ENCODE measurements at places on chromosomes 11 and 22.

DNA sequence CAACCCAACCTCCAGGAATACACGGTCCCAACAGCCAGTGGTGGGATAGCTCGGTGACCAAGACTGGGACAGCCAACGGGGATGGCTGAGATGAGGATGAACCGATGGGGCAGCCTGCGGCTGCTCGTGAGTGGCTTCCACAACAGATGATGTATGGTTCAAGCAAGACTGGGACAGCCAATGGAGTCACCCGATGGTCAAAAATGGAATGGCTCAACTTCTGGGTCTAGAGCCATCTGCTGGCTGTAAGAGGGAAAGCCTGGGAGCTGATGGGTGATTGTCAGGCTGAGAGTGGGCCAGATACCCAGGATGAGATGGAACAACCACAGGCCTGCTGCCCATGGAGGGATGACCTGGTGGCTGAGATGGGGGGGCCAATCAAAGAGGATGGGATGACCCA, 35.5 kb downstream of the SYT7 start:
- no peak for DNase-seq

GRCh38 chr22:27107824-27108223, 450.4 kb downstream of the MIAT start:
- peak; percentile 82 for DNase-seq

DNA sequence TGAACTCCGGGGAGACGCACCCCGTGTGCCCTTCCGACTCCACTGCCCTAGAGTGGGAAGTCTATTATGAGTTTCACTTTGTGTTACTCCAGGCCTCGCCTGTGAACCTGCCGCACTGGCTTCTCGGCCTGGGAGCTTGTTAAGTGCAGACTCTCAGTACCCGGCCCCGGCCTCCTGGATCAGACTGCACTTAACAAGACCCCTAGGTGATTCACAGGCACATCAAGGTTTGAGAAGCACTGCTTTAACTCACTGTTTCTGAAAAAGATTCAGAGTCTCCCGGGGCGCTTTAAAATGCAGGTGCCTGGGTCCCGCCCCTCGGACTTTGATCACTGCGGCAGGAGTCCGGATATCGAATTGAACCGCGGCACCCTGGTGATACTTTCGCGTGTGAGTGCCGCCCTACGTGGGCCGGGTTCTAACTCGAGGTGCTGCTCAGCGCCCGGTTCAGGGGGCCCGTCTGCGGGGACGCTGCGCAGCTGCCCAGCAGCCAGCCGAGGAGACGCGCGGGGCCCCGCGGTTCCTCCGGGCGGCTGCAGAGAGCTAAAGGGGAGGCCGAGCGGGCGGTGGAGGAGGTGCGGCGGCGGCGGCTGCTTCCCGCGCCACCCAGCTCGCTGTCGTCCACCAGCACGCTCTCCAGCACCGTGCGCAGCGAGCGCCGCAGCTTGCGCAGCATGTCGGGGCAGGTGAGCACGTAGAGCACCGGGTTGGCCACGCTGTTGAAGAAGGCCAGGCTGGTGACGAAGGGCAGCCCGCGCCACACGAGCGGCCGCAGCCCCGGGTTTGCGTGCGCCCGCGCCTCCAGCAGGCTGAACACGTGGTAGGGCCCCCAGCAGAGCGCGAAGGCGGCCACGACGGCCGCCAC, 3.4 kb downstream of the PTGDR2 start:
- no peak for DNase-seq

GRCh38 chr11:84804041-84804440, 823.1 kb downstream of the DLG2 start:
- DNase-seq = no peak

DNA sequence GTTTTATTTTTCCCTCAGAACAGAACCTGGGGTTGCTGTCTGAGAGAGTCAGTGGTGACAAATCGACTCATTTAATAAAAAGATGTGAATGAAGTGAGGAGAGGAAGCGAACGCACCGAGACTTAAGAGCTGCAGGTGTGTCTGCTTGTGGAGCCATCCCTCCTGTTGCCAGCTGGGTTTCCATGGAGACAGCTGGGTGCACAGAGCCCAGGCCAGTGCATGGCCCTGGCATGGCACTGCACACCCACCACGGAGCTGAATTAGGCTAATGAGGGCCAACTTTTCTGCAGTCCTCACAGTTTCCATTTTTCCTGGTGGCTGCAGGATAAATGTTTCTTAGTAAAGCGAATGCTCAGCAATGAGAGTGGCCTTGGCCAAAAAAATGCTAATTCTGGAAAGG, 750.2 kb downstream of the OPCML start:
- no peak for DNase-seq

DNA sequence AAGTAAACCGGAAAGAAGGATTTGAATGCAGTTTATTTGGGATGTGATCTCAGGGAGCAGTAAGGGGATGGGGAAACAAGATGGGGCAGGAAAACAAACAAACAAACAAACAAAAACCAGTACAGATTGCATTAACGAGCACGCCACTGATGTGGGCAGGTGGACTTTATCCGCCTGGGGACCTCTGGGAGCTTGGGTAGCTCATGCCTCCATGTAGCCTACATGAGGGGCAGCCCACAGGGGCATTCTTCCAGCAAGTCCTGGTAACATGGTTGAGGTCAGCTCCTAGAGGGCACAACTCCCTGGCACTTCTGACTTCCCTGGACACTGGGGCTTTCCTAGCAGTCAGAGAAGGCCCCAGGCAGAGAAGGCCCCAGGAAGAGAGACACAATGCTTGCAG, 38.6 kb downstream of the C11orf96 start:
- DNase-seq = no peak

DNA sequence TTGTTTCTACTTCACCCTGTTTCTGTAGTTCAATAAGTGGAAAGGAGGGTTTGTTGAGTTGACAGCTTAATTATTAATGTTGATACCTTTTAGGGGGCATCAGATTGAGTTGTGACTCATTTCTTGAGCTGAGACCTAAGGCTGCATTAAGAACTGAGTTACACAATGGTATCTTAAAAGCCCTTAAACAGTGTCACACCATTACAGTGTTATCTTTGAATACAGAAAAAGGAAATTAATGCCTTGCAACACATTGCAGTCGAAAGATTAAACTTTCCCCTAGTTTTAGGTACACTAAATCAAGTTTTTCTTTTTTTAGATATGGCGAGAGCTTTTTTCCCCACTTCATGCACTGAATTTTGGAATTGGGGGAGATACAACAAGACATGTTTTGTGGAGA, 16.7 kb downstream of the PAFAH1B2 start:
- no peak for DNase-seq

DNA sequence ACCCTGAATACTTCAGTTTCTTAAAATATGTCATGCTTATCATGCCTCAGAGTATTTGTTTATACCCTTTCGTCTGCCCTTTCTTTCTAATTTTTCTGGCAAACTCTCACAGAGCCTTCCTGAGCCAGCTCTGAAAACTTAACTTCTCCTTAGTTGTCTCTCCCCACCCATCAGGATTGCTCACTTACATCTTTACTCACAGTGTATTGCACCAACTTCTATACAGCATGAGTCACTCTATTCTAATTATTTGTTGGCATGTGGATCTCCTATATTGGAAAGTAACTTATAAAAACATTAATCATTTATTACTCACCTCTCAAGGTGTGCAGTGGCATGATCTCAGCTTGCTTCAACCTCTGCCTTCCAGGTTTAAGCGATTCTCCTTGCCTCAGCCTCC, 114.9 kb downstream of the FANCF start:
- DNase-seq = peak; percentile 63

- no peak for DNase-seq
Observed at GRCh38 chr22:26846645-26847044, 189.3 kb downstream of the MIAT start.

DNA sequence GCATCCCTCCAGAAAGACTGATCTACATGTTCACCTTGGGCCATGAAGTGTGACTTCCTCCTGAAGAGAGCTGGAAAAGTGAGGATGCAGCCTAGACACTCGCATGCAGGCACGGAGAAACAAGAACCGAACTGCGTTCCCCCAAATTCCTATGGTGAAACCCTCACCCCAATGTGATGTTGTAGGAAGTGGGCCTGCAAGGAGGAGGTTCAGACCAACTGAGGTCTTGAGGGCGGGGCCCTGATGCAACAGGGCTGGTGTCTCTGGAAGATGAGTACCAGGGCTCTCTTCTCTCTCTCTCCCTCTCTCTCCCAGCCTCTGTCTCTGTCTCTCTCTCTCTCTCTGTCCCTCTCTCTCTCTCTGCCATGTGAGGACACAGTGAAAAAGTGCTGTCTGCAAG, 501.1 kb downstream of the BRD1 start:
- DNase-seq = no peak

- DNase-seq = no peak
Observed at GRCh38 chr22:47784991-47785390, 1022.5 kb downstream of the TBC1D22A start.

- DNase-seq = no peak
Observed at GRCh38 chr11:15671216-15671615, 556.5 kb downstream of the INSC start.

GRCh38 chr11:72480347-72480746, 46.0 kb upstream of the CLPB start:
- DNase-seq = no peak

DNA sequence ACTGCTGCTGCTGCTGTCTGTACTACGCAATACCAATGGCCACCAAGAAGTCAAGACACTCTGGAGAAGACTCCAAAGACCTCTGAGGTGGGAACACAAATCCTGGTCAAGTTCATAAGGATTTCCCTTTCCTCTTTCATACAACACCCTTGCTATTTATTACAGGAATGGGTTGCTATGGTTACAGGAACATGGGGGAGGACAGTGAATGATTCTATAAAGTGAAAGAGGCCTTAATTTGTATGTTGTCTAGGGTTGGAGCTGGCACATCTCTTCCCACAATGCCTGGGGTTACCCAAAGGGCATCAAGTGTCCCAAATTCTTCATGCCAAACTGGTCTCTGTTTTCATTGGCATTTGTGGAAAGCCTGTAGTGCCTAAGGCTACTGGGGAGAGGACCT, 11.4 kb upstream of the SEC14L3 start:
- DNase-seq = no peak

DNA sequence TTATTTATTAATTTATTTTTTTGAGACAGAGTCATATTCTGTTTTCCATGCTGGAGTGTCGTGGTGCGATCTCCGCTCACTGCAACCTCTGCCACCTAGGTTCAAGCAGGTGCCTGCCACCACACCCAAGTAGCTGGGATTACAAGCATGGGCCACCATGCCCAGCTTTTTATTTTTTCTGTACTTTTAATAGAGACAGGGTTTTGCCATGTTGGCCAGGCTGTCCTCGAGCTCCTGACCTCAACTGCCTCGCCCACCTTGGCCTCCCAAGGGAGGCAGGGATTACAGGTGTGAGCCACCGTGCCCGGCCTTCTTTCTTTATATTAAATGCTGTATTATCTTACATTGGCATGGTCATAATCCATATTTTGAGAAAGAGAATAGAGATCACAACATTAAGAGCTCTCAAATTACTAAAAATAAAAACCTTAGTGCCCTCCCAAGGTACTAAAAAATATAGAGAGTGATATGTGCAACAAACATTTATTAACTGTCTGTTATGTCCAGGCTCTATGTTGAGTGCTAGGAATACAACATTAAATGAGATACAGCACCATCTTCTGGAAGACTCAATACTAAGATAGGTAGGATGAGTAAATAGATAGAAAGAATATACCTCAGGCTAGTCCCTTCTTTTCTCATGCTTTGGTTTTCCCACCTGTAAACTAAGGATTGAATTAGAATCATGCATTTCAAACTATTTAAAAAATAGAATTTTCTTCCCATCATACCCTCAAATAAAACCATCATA, 84.1 kb downstream of the BBOX1 start:
- DNase-seq = peak; percentile 31

DNA sequence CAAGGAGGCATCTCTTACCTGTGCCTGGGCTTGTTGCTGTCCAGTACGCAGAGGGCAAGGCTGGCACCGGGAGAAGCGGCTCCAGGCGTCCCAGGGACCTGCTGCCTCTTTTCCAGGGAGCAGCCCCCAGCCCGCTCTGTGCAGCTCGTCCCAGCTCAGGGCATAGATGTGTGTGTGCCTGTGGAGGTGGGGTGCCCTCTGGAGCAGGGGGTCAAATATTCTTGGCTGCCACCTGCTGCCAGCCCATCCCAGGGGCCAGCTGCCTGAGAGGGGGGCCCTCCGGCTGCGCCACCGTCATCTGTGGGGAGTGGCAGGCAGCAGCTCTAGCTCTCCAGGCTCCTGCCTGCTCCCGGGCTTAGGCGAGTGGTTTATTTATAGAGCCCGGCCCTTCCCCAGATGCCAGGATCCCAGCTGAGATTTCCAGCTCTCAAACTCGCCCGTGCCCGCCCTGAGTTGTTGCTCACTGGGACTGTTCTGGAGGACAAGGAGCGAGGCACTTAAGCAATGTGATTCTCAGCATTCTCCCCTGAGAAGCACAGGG, 87.5 kb downstream of the RTL6 start:
- DNase-seq = no peak

GRCh38 chr22:48960576-48960975, 867.1 kb downstream of the BRD1 start:
- DNase-seq = no peak
